ENCODE measurements at places on chromosomes 3 and 15. TPM values are rescaled to one million over a fixed set of nuclear protein-coding genes. Genes with fewer than 3 reads are reported as not detected.

DNA sequence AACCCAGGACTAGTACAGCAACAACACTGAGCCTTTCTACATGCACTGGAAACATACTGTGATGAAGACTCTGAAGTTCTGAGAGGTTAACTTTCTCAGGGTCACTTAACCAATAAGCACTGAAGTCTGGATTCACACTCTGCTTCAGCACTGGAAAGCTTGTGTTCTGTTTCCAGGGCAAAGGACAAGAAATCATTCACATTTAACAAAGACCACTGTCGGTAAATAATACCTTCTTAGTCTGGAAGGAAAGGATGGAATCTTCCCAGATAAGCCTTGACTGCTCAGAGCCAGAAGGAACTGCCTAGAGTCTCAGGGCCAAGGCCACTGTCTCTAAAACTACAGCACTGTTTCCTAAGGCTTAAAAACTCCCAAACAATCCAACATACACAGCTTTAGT is 4.3 kb upstream of the GLYCTK start:
- H3K4me1 ChIP-seq, result peaks cover 11% of the 10 kb centered on the region
- H3K4me3 ChIP-seq, result no peak overlapping the region

DNA sequence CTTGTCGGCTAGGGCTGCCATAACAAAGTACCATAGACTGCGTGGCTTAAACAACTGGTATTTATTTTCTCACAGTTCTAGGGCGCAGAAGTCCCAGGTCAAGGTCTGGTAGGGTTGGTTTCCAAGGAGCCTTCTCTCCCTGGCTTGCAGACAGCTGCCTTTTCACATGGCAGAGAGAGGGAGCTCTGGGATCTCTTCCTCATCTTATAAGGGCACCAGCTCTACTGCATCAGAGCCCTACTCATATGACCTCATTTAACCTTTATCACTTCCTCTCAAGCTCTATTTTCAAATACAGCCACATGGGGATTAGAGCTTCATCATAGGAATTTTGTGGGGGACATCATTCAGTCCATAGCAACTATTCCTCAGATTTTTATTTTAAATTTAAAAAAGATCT is 17.6 kb upstream of the PAQR9 start:
- no peak for DNase-seq
- H3K4me1 ChIP-seq, result no peaks in the 10 kb centered on the region
- no peaks in the 10 kb centered on the region for H3K36me3 ChIP-seq

- H3K27ac ChIP-seq, result no peak overlapping the region
- no peak for DNase-seq
- no peaks in the 10 kb centered on the region for H3K4me1 ChIP-seq
- H3K27me3 ChIP-seq, result no peaks in the 10 kb centered on the region
These were observed 6.6 kb downstream of the PLSCR5 start for GRCh38 chr3:146598535-146598934.

DNA sequence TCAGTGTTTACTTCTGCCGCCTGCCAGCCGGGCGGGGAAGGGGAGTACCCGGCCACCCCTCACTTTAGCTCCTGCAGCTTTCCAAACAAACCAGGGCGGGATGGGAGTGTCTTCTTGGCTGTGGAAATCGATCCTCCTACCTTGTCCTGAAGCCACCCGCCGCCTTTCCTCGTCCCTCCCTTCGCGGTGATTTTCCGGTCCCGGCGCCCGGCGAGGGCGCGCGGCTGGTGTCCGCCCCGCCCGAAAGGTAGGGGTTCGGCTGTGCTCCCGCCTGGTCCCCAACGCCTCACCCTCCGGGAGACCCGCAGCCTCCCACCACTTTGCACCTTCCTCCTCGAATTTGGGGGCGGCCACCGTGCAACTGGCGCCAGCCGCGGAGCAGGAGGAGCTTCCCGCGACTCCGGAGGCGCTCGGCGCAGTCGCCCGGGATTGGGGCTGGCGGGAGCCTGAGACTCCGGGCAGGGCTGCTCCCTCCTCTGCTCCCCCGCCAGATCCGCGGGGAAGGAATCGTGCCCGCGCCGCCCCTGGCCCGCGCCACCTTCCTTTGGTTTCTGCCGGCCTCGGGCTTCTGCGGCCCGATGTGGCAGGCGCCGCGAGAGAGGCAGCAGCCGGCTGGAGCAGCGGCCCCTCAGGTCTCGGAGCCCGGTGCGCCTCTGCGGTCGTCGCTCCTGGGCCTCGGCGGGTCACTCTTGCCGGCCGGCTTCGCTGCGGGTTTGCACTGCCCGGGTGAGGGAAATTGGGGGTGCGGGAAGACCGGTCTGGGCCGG is 30.7 kb upstream of the ST3GAL6 start:
- peak overlapping the region; percentile 62 for H3K4me3 ChIP-seq
- H3K27me3 ChIP-seq, result peaks cover 6% of the 10 kb centered on the region

DNA sequence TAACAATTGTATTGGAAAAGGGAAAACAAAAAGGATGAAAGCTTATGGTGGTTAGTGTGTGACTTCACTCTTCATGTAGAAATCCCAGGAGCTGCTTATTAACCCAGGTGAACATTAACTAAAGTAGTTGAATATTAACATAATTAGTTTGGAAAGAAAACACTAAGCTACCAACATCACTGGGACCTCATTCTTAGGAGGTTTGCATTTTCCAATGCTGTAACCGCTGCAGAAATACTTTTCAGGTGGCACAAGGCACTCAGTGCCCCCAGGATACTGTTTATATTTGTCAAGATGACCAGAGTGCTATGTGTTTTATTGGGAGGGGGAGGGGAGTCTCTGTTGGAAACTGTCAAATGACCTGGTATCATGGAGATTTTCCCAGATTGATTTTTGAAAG is 25.9 kb upstream of the VILL start:
- no peak overlapping the region for H3K4me3 ChIP-seq
- no peak overlapping the region for H3K27ac ChIP-seq
- no peak for DNase-seq
- no peaks in the 10 kb centered on the region for H3K27me3 ChIP-seq
- peaks cover 12% of the 10 kb centered on the region for H3K36me3 ChIP-seq

DNA sequence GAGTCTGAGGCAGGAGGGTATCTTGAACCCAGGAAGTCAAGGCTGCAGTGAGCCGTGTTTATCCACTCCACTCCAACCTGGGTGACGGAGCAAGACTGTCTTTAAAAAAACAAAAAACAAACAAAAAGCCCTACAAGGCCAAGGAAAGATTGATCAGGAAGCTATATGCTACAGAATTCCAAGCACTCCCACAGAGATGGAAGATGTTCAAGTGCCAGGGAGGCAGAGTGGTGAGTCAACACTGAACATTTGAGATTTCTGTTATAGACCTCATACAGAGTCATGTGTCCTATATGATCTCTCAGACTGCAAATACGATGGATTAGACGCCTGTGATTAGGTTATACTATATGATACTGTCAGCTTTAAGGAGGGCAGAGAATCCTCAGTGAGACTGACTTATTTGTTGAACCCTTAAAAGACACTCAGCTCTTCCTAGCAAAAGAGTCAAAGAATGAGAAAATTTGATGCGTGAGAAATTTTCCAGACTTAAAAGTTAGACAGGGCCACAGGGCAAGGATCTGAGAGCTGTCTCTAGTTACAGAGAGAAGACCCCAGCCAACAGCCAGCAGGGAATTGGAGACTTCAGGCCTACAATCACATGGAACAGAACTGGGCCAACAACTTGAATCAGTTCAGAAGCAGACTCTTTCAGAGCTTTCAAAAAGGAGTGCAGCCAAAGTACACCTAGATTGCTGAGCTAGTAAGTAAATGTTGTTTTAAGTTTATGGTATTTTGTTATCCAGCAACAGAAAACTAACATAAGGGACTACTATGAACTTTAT is 107.6 kb downstream of the PIK3CB start:
- H3K36me3 ChIP-seq, result no peaks in the 10 kb centered on the region
- no peak overlapping the region for H3K27ac ChIP-seq
- DNase-seq, result peak; percentile 58
- H3K4me3 ChIP-seq, result no peak overlapping the region

DNA sequence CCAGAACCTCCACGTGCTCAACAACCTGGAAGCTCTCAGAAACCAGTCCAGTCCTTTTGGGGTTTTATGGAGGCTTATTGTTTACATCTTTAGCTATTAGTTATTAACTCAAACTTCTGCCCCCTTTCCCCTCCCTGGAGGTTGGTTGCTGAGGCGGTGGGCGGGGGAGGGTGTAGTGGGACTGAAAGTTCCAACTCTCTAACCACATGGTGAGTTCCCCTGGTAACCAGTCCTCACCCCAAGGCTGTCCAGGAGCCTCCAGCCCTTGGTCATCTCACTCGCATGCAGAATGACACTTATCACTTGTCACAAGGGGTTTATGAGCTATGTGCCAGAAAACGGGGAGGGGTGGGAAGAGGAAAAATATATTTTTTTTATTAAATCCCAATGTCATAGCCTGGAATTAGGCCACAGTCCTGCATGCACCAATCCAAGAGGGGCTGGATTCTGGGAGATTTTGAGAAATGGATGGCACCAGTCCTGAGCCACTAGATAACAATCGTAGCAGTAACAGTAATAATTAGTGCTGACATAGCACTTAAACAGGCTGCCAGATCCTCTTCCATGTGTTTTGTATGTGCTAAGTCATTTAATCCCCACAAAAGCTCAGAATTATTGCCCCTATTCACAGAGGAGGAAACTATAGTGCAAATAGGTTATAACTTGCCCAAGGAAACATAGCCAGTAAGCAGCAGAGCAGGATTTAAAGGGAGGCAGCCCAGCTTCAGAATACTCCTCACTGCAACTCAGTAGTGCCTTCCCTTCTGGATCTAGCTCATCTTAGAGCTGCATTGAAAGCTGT is 85.7 kb downstream of the CRYGS start:
- DNase-seq, result no peak
- no peaks in the 10 kb centered on the region for H3K36me3 ChIP-seq
- H3K27me3 ChIP-seq, result peaks cover 12% of the 10 kb centered on the region
- H3K4me3 ChIP-seq, result no peak overlapping the region

GRCh38 chr15:67201136-67201535 is 53.3 kb downstream of the AAGAB start:
- DNase-seq, result no peak
- peaks cover 4% of the 10 kb centered on the region for H3K36me3 ChIP-seq
- H3K4me3 ChIP-seq, result no peak overlapping the region
- peaks cover 23% of the 10 kb centered on the region for H3K4me1 ChIP-seq

- peaks cover 1% of the 10 kb centered on the region for H3K27me3 ChIP-seq
- DNase-seq, result no peak
- H3K27ac ChIP-seq, result no peak overlapping the region
- no peaks in the 10 kb centered on the region for H3K4me1 ChIP-seq
These were observed 268.0 kb upstream of the PROK2 start for GRCh38 chr3:72052841-72053409.

DNA sequence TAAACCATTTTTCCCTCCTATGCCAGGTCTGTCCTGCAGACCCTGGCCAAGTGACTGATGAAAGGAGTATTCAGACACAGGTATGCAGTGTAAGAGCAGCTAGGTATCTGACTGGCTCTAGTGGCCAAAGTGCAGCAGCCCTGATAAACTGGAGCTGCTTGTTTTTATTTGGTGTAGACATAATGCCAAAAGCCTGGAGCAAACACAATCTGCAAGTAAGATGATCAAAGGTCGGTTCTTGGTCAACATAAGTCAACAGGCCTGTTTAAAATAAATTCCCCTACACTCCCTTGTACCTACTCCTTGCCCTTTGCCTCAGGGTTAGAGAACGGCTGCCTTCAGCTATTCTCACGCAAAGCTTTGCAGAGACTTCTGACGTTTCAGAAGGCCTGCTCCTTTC is 1003.1 kb downstream of the ZPLD1 start:
- H3K36me3 ChIP-seq, result no peaks in the 10 kb centered on the region
- H3K4me1 ChIP-seq, result no peaks in the 10 kb centered on the region
- no peak overlapping the region for H3K27ac ChIP-seq
- DNase-seq, result no peak

DNA sequence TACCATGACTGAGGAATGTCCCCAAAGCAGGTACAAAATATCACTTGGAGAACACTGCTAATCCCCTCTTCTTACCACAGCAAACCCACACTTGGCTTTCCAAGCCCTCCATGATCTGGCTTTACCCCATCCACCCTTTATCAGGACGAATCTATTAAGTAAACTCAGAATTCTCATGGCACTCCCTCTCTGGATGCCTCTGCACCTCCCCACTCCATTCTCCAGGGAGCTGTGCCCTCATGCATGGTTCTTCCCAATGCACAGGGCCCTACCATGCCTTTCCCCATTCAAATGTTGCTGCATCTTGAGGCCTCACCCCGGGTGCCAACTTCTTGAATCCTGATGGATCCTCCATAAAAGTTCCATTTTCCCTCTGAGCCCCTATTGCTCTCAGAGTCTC is 2.3 kb downstream of the LYZL4 start:
- no peaks in the 10 kb centered on the region for H3K27me3 ChIP-seq
- no peaks in the 10 kb centered on the region for H3K36me3 ChIP-seq

GRCh38 chr3:79564192-79564591 is 203.6 kb downstream of the ROBO1 start:
- H3K4me3 ChIP-seq, result no peak overlapping the region
- H3K27ac ChIP-seq, result no peak overlapping the region
- H3K36me3 ChIP-seq, result no peaks in the 10 kb centered on the region

GRCh38 chr15:82031871-82032270 is 13.9 kb downstream of the MEX3B start:
- no peak for DNase-seq
- H3K27ac ChIP-seq, result no peak overlapping the region
- H3K36me3 ChIP-seq, result no peaks in the 10 kb centered on the region
- H3K4me1 ChIP-seq, result no peaks in the 10 kb centered on the region

DNA sequence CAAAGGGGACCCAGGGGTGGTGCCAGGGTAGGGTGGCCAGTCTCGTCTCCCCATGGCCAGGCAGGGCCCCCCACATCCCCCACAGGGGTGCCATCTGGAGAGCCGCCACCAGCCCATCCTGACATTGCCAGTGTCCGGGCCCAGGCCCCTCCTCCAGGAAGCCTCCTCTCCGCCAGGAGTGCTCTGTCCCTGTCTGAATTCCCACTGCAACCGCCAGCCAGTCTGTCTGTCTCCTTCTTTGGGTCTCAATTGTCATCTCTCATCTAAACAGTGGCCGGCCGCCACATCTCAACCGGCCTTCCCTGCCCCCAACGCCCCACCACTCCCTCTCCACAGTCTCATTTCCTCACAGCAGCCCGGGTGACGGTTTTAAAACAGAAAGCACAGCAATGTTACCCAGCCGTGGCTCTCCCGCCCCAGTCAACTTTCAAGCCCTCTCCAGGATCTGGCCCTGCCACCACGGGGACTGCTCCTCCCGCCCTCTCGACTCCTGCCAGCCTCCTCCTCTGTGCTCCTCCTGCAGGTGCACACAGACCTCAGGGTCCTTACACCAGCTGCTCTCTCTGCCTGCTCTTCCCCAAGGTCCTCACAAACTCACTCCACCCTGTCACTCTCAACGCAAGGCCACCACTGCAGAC is 57.0 kb downstream of the IQSEC1 start:
- no peak overlapping the region for H3K4me3 ChIP-seq
- DNase-seq, result no peak
- H3K36me3 ChIP-seq, result no peaks in the 10 kb centered on the region
- H3K27ac ChIP-seq, result no peak overlapping the region
- H3K27me3 ChIP-seq, result no peaks in the 10 kb centered on the region

CELF6 gene
- 0.06 TPM for polyA plus RNA-seq

ARHGEF26 gene
- polyA plus RNA-seq, result 2.3 TPM

CLDN16 gene
- polyA plus RNA-seq, result 0.22 TPM

EAF2 gene
- polyA plus RNA-seq, result 2.3 TPM

CEMIP gene
- polyA plus RNA-seq, result 78.0 TPM

KNG1 gene
- polyA plus RNA-seq, result not detected

ZNF619 gene
- 1.9 TPM for polyA plus RNA-seq

Measured in IMR-90 (cell line).